ENCODE measurements at places on chromosomes 6 and 20.

DNA sequence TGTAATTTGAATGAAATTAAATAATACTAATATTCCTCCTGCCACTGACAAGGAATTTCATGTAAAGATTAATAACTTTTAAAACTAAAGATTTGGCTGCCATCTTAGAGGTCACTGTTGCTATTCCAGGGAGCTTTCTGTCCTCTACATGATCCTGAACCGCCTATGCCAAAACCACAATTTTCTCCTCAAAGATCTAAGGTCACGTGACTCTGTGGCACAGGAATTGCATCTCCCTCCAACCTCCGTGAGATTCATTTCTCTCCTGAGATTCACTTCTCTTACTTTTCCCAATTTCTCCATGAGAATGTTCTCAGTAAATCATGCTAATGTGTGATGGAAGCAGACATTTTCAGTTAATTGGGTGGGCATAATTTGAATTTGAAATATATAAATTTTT lies 379.6 kb upstream of the TSHZ2 start:
- no peak for DNase-seq

- DNase-seq, result no peak
Observed at GRCh38 chr20:41133709-41134361, 3.5 kb upstream of the PLCG1 start.

GRCh38 chr20:5991623-5992441 lies 41.4 kb downstream of the MCM8 start:
- DNase-seq, result peak; percentile 8

- DNase-seq, result peak; percentile 61
Observed at GRCh38 chr6:44049989-44050871, 77.0 kb downstream of the MRPL14 start.

DNA sequence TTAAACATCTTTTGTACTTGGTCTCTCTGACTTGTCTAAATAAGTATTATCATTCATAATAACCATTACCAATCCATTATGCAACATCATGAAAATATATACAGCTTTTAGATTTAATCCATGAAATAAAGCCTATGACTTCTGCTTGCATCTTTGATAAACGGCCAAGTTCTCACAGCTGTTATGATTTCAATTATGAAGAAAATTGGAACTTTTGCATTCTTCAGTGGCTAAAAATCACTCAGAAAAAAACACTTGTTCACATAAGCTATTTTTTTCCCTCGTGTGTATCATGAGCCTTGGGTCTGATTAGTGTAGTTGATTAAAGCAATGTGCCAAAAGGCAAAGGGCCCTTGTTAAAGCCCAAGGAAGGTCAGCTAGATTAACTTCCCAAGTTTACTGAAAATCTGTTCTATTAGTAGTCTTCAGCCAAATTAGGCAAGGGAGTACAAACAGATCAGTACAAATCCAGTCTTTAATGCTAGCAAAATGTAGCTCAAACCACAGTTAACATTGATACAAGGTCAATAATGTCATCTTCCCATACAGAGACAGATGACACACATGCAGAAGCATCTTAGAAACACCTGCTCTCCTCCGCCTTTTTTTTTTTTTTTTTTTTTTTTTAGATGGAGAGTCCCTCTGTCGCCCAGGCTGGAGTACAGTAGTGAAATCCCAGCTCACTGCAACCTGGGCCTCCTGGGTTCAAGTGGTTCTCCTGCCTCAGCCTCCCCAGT lies 69.9 kb downstream of the SGK1 start:
- no peak for DNase-seq

All from AG08395 (cell line).